Renal pelvis (tissue), 12 donors: ENCODE measurements at places on chromosomes 5 and 9. TPM values are rescaled to one million over a fixed set of nuclear protein-coding genes. Genes with fewer than 3 reads are reported as not detected.

GRCh38 chr9:37200433-37201005 is 80.1 kb downstream of the ZCCHC7 start:
- peak; percentile 29 for DNase-seq

GRCh38 chr5:137596941-137597340 is 97.8 kb upstream of the SPOCK1 start:
- no peak for DNase-seq

GRCh38 chr9:38000735-38001134 is 68.3 kb downstream of the SHB start:
- DNase-seq, result no peak

DNA sequence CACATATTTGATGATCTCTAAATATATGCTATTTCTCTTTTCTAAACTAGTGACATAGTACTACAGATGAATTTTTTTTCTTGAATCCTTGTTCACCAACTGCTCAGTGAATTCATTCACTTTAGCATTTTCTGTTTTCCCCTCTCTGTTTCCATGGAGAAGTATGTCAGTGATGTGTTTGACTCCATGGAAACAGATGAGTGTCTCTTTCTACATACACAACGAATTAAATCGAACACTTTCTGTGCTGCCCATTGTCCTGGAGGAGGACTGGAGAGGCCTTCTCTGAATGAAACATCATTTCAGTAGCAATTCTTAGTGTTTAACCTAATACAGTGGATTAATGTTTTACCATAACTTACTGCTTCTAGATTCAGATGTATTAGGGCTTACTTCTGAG is 9.5 kb downstream of the INVS start:
- no peak for DNase-seq

GRCh38 chr5:160197341-160198144 is 31.8 kb upstream of the FABP6 start:
- DNase-seq, result peak; percentile 47

PDE6A gene
- 0.14 TPM for polyA plus RNA-seq

GRCh38 chr5:39469176-39469575 is 44.4 kb upstream of the DAB2 start:
- DNase-seq, result no peak

- DNase-seq, result no peak
Measured at GRCh38 chr9:68967800-68968199, 46.1 kb downstream of the PRKACG start.
